ENCODE measurements at places on chromosomes 12 and 14.

DNA sequence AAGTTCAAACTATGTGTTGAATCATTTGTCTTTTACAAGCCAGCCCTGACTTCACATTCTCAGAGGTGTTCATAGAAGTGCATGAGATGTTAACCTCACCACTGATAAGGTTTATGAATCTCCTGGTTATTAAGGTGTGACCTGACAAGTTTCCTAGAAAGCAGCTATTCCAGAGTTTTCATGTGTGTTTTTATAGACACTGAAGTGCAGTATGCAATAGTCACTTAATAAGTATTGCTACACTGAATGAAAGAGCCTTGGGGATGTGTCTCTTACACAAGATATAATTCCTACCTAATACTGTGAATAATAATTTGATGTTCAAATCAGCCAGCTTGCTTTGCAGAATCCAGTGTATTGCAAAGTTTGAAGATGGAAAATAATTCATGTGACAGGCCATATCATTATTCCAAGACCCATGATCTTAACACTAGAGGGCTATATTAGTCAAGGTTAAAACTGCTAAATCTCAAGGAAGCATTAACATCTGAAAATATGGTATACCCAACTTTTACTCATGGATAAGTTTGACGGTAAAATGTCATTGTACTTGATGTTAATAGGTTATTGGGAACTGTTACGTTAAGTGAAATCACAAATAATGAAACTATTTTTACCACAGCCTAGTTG is 13.0 kb downstream of the SLC25A3 start:
- DNase-seq, result no peak

DNA sequence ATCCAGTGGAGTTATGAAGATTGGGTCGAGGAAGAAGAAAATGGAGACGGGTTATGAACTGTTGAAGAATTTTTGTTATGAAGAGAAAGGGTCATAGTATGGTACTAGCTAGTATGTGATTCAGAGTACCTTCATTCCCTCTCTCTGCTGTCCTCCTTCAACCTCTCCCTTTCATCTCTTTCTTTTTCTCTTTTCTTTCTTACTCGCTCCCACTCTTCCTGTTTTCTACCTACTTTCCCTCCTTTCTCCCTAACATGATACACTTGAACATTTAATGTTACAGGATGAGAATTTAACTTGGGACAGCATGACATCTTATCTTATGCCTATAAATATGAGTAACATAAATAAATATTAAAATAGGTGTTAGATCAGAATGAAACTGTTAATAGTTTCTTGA is 112.9 kb downstream of the CCDC91 start:
- no peak for DNase-seq

DNA sequence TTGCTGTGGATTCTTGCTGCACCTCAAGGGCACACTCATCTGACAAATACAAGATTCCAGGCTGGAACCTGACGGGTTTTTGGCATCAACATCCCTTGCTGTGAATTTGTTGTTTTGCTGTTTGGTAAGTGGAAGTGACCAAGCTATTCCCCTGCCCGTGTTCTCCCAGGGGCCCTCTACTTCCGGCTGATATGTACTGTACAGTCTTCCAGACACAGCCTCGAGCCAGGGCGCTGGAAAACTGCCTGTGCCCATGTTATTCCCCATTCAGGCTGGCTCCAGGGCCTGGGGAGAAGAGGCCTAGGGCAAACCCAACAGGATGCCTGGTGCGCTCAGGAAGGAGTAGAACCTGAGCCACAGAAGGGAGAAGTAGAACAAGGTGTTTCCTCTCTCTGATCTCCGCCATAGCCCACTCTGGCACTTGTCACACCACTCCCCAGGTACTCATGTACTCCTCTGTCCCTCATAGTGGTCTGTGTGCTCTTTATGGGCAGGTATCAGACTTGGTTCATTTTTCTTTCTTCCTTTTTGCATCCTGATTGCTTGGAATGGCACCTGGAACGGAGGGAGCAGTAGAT is 67.8 kb upstream of the LTA4H start:
- no peak for DNase-seq

DNA sequence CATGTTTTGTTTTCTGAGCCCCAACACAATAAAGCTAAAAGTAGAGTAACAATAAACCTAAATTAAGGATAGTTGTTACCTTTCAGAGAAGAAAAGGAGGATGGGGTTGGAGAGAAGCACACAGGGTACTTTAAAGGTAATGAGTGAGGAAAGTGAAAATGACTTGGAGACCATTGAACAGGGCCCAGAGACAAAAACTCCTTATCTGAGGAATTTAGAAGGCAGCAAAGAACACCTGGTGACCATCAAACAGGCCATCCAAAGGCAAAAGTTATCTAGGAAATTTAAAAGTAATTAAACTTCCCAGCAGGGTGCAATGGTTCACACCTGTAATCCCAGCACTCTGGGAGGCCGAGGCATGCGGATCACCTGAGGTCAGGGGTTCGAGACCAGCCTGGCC is 39.0 kb upstream of the CEP83 start:
- DNase-seq, result no peak

GRCh38 chr12:2633825-2634200 is 161.0 kb upstream of the FKBP4 start:
- no peak for DNase-seq

GRCh38 chr14:53533384-53533970 is 380.4 kb upstream of the DDHD1 start:
- no peak for DNase-seq

GRCh38 chr14:68696721-68697495 is 96.0 kb downstream of the ZFP36L1 start:
- DNase-seq, result no peak

- DNase-seq, result peak; percentile 41
These were observed 216.2 kb downstream of the DPF3 start for GRCh38 chr14:72677664-72678063.

DNA sequence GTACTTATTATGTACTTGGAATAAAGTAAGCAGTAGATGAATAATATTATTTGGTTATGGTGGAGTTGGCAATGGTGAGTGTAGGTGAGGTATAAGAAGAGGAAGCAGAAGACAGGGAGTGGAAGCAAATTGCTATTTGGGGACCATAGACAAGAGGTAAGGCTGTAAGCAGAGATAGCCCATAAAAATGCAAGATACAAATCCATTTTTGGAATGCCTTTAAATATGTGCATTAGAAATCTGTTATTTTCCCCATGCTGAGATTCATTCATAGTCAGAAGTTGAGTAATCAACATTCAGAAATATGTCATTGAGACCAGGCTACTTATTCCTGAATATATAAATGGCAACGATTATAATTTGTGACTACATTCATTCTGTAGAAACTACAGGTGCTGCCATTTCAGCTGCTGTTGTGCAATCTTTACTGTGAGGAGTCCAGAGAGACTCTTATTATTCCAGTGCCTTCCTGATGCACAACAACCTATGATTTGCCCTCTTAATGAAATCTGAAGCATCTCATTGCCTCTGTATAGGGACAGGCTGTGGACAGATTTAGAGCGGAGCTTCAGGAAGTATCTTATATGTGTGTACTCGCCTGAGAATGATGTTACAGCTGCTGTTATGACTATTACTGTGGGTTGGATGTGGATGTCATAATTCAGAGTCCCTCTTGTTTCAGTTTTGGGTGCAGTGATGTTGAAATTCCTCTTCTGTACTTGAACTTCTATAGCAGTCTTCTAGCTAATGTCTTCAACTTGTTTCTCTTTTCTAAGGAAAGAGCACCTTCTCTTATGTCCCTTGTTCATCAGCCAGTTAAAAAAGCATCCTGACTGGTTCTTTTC is 173.8 kb downstream of the NAV3 start:
- no peak for DNase-seq

- DNase-seq, result no peak
These were observed 1.9 kb downstream of the ADSS1 start for GRCh38 chr14:104725772-104726548.

All from IMR-90 (cell line).